ENCODE measurements at places on chromosomes 2 and 18.
A peak's percentile ranks its signal among the peaks of the same experiment; 100 is the strongest.

GRCh38 chr2:30266051-30266621 lies 34.8 kb downstream of the LBH start:
- DNase-seq: peak; percentile 73

DNA sequence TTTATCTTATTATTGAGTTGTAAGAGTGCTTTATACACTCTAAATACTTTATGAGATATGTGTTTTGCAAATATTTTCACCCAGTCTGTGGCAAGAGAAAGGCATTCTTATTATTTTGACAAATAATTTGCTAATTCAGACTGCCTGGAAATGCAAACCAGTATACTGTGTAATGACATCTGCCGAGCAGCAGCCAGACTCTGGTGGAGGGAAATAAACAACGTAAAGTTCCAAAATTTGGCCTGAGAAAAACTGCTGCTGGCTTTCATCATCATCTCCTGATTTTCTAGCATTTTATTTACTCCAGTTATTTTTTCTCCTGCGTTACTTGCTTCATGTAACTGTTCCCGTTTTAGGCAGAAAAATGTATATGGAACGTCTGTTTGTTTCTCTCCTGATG lies 161.6 kb downstream of the RNF152 start:
- no peak for DNase-seq

DNA sequence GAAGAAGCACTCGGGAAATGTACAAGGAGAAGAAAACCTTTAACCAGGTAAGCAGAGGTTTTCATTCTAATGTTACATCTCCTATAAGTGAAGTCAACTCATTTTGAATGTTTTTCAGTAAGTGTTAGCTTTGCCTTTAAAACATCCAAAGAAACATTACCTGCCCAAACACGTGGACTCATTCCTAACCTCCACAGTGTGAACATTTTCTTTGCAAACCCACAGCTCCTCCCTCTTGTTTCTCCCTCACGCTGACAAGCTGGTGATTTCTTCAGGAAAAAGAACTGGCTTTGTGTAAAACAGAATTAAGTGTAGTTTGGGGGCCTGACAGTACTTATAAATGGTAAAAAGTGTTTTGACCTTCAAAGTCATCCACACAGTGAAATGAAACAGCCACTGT lies 72.5 kb downstream of the MTCL1 start:
- no peak for DNase-seq

DNA sequence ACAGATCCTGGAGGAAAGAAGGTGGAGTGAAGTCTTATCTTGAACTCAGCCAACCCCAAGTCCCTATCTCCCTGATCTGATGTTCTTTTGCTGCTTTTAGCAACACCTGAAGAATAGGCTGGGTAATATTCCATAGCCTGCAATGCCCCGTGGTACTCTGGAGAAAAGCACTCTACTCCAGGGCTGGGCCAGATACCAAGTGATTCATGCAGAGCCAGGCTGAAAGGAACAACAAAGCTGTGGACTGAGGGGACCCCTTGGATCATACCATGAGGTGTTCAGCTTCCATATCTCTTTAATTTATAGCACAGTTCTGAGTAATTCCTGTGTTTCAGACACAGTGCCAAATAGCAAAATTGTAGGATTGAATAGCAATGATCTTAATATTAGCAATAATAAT lies 130.6 kb downstream of the NXPH2 start:
- DNase-seq: no peak

DNA sequence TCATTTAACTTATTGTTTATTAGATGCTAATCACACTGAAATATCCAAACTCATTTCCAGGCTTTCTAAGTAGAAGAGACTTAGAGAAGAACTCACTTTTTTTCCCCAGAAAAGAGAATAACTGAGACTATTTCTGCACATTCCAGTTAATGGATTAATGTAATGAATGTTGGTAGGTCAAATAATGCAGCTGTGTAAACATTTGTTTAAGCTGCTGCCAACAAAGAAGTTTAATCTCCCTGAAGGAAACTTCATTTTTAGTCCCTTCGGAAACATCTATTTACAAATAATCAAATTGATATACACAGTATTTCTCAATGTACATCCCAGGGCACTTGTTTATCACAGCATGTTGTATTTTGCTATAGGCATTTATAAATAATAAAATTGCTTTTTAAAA lies 126.9 kb downstream of the KCNS3 start:
- no peak for DNase-seq

All from activated naive CD4-positive, alpha-beta T cell treated with anti-CD3 and anti-CD28 coated beads for 36 hours (primary cell).